ENCODE measurements at places on chromosomes 12 and 14. TPM values are rescaled to one million over a fixed set of nuclear protein-coding genes. Genes with fewer than 3 reads are reported as not detected.

Gene RPL10L
- total RNA-seq = not detected

Gene SYNJ2BP
- 18.8 TPM for total RNA-seq

Gene ZNF385A
- total RNA-seq = 17.9 TPM

Gene MYL2
- total RNA-seq = not detected

Gene CPNE6
- not detected for total RNA-seq

Gene PAWR
- total RNA-seq = 4.9 TPM

Gene CCDC198
- total RNA-seq = not detected

Gene ZNF219
- total RNA-seq = 1.1 TPM
